Naive thymus-derived CD4-positive, alpha-beta T cell (primary cell): ENCODE measurements at places on chromosomes 7 and 10. TPM values are rescaled to one million over a fixed set of nuclear protein-coding genes. Genes with fewer than 3 reads are reported as not detected.

The LIPM gene
- total RNA-seq: not detected in 2 replicates

DNA sequence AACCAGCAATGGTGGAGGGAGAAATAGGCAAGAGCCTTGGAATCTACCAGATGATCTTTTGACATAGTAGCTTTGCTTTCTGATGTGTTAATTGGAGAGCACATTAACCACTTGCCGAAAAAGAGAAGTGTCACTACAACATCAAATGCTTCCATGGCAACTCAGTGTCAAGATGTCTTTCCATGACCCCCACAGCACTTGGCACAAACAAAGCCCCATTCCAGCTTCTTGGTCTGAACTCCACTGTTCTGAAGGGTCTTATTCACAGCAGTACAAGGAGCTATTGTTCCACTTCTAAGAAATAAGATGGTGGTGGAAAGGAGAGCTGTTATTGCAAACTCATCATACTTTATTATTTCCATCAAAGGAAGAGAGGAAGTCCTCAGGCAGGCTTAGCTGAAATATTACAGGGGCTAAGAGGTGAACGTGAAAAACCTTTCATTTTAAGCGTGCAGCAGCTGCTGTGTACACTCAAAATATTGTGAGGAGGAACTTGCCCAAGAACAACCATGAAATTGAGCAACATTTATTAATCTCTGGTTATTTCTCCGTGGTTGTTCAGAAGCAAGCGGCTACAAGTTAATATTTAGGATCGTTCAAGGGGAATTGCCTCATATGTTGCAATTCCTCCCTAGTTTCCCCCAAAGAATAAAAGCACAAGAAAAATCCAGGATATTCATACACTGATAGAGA lies 354.8 kb upstream of the CELF2 start:
- no peaks in the 10 kb centered on the region for H3K36me3 ChIP-seq
- H3K4me1 ChIP-seq: no peaks in the 10 kb centered on the region
- no peaks in the 10 kb centered on the region for H3K27me3 ChIP-seq
- H3K27ac ChIP-seq: no peak overlapping the region
- DNase-seq: no peak

GRCh38 chr7:29071203-29071874 lies 75.0 kb downstream of the CPVL start:
- no peak for DNase-seq
- H3K4me1 ChIP-seq: no peaks in the 10 kb centered on the region
- H3K27me3 ChIP-seq: no peaks in the 10 kb centered on the region

- H3K27ac ChIP-seq: no peak overlapping the region
- no peaks in the 10 kb centered on the region for H3K27me3 ChIP-seq
- no peaks in the 10 kb centered on the region for H3K4me1 ChIP-seq
- no peak overlapping the region for H3K4me3 ChIP-seq
- no peaks in the 10 kb centered on the region for H3K36me3 ChIP-seq
- no peak for DNase-seq
Measured at GRCh38 chr7:14275356-14275755, 285.9 kb upstream of the ETV1 start.

GRCh38 chr10:71436268-71437125 lies 39.8 kb downstream of the CDH23 start:
- no peak overlapping the region for H3K4me3 ChIP-seq
- no peaks in the 10 kb centered on the region for H3K27me3 ChIP-seq
- H3K4me1 ChIP-seq: peaks cover 6% of the 10 kb centered on the region
- no peak for DNase-seq
